ENCODE measurements at places on chromosomes 1 and 21. TPM values are rescaled to one million over a fixed set of nuclear protein-coding genes. Genes with fewer than 3 reads are reported as not detected.

DNA sequence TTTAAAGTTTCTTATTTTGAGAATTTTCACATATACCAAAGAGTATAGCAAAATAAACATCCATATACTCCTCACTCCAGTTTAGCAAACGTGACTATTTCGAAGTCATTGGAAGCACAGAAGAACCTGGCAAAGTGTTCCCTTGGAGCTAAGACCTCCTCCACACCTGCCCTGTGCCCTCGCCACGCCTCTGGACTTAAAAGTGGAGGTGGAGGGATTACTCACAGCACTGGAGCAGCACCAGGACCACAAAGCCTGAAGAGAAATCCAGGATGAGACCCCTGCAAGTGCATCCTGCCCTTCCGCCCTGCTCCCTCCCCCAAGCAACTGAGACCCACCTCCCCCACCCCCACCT lies 436 bp downstream of the CHI3L1 start:
- DNase-seq: no peak

DNA sequence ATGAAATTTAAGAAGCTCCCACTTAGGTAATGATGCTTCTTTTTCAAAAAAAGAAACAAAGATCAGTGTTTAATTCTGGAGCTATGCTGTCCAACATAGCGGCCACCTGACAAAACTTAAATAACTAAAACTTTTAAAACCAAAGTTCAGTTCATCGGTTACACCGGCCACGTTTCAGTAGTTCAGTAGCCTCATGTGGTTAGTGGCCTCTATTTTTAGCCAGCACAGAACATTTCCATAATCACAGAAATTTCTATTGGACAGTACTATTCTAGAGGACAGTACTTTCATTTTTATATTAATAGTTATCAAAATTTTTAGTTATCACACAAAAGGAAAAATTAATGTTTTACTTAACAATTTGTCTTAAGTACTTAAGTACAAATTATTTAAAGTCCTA lies 141.0 kb downstream of the USP25 start:
- DNase-seq: no peak

DNA sequence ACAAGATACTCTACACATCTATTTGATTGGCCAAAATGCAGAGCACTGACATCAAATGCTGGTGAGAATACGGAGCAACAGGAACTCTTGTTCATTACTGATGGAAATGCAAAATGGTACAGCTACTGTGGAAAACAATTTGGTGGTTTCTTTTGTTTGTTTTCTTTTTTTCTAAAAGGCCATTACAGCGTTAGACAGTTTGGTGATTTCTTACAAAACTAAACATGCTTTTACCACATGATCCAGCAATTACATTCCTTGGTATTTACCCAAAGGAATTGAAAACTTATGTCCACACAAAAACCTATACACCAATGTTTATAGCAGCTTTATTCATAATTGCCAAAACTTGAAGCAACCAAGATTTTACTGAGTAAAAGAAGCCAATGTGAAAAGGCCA lies 66.4 kb upstream of the FBXO28 start:
- DNase-seq: no peak

HFM1 gene
- total RNA-seq: not detected

WNT9A gene
- total RNA-seq: 1.2 TPM

GRCh38 chr1:111172463-111172862 lies 28.0 kb downstream of the DENND2D start:
- no peak for DNase-seq

DNA sequence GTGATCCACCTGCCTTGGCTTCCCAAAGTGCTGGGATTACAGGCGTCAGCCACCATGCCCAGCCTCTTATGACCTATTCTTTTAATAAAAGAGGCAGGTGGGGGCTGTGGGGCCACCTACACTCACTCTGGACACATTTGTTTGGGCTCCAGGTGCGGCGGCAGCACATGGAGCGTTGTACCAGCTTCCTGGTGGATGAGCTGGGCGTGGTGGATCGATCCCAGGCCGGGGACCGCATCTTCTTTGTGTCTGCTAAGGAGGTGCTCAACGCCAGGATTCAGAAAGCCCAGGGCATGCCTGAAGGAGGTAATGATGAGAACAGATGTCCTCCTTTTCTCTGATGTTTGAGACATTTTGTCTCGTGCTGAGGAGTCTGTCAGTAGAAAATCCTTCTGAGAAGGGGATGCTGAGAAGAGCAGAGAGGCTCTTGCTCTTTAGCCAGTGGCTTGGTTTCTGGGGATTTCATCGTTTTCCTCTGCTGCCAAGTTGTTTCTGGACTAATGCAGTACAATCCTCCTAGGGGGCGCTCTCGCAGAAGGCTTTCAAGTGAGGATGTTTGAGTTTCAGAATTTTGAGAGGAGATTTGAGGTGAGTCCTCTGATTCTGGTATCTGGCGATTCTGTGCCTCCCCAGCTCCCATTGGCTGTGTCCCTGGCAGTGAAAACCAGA lies 17.9 kb upstream of the MIIP start:
- DNase-seq: no peak

TM2D1 gene
- 93.7 TPM for total RNA-seq

EVA1B gene
- 107 TPM for total RNA-seq

PCP4 gene
- 5.4 TPM for total RNA-seq

E2F2 gene
- total RNA-seq: 0.14 TPM

DNA sequence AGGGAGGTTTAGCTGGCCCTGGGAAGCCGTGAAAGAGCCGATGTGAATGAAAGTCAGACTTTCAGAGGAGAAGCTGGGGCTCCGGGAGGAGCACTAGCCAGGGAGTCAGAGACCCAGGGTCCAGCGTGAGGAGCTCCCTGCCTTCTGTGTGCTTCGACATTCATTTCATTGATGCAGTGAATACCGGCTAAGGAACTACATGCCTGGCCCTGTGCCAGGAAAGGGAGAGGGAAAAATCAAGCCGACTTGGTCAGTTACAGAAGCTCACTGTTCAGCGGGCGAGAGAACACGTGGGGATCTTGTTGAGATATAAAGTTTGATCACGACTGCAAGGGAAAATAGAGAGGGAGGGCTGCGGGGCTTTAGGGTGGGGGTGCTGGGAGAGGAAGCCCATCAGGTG lies 76.7 kb upstream of the RUNX3 start:
- no peak for DNase-seq

HRNR gene
- total RNA-seq: not detected

DNA sequence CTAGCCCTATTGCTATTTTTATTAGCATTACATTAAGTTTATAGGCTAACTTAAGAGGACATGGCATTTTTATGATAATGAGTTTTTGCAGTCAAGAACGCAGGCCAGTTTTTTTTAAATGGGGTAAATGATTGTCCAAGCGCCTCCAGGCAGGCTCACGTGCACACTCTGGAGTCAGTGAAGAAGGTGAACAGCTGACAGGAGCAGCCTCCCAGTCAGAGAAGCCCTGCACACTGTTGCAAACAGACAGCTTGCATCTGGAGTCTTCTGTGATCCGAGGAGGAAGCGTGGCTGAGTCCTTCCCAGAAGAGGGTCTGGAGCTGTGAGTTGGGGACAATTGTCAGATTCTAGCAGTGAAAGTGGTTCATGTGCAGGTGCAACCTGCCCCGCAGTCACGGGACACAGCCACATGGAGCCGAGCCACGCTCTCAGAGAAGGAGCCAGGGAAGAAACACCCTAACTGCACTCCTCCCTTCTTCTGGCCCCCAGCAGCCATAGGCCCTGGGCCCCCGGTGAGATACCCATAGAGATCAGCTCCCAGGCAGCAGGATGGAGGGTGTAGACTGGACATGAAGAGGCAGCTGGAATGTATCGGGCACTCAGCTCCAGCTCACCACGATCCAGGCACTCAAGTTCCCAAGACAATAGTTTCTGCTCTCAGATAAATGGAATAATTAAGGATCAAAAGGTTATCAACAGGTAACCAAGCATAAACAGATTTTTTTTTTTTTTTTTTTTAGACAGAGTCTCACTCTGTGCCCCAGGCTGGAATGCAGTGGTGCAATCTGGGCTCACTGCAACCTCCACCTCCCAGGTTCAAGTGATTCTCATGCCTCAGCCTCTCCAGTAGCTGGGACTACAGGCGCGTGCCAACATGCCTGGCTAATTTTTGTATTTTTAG lies 26.4 kb downstream of the CAPN2 start:
- DNase-seq: no peak

- DNase-seq: no peak
These were observed 145.8 kb upstream of the ZNF648 start for GRCh38 chr1:182207300-182207699.

DNA sequence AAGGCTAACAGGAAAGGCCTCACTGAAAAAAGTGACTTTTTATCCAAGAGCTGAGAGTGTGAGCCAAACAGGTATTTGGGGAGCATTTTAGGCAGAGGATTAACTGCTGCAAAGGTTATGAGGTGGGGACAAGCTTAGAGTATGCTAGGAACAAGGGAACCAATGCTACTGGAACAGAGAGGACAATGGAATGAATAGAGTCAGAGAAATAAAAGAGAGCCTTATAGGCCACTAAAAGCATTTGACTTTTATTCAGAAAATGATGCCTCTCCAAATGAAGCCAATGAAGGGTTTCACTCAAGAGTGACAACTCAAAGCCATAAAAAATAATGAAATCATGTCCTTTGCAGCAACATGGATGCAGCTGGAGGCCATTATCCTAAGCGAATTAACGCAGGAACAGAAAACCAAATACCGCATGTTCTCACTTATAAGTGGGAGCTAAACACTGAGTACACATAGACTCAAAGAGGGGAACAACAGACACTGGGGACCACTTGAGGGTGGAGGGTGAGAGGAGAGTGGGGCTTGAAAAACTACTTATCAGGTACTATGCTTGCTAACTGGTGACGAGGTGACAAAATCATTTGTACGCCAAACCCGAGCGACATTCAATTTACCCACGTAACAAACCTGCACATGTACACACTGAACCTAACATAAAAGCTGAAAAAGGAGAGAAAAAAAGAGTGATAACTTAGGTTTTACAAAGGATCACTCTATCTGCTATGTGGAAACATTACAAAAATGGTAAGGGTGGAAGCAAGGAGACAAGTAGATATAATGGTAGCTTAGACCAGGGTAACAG lies 11.1 kb downstream of the PTP4A2 start:
- DNase-seq: no peak

GRCh38 chr1:25146451-25146855 lies 85.8 kb downstream of the SYF2 start:
- no peak for DNase-seq

DNA sequence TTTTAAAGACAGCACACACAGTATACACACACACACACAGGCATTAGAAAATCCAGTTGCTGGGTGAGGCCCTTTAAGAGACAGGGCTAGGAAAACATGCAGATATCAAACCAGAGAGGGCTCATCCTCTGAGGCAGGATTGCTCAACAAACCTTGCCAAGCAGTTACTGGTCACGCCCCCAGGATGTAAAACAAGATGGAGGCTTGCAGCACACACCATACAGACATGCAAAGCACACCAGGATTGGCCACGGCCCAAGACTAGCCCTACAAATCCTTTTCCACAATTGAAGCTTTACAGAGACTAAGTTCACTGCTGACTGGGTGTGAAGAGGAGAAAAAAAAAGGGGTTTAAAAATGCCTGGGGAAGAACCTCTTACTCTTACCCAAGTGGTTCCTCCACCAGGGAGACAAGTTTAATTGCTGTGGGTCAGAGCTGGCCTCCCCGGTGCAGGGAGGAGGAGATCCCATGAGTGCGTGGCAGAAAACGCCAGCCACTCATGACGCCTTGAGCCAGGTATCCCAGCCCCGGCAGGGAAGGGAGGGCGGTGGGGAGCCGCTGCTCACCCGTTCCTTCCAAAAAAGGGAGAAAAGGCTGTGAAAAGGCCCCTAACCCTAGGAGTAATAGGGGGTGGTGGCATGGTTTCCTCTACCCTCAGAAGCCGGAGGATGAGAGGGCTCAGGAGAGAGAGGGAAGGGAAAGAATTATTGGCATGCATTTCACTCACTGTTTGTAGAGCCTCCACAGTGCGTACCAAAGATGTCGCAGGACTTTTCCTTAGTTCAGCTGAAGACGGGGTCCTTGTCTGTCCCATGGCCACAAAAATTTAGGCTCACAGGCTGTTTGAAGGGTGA lies 594.6 kb upstream of the ZP4 start:
- no peak for DNase-seq

DNA sequence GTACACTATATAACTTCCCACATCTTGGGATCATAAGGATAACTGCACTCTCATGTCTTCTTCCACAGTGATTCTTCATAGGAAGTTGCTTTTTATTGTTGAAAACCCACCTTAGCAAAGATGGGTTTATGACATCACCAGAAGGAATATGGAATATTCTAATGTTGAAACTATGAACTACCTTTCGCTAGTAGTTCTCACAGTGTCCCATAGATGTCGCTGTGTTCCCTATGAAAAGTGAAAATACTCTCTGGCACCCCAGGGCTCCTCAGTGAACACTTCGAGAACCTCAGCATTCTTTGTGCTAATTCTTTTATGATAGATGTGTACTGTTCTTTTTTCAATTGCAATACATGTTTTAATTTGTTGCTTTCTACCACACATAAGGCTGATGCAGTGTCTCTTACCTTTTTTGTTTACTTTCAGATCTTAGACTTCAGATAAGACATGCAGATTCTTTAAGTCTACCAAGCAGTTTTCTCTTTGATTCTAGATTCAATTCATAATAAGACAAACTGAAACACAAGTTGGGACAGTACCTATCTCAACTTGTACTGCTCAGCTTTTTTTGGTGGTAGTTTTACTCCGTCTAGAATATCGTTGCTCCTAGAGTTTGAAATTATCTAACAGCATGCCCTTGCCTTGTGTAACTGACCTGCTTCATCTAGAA lies 90.8 kb downstream of the GTF2B start:
- no peak for DNase-seq

- DNase-seq: no peak
These were observed 57.4 kb downstream of the LRRC8D start for GRCh38 chr1:89878256-89878655.

C1orf141 gene
- not detected for total RNA-seq

DNA sequence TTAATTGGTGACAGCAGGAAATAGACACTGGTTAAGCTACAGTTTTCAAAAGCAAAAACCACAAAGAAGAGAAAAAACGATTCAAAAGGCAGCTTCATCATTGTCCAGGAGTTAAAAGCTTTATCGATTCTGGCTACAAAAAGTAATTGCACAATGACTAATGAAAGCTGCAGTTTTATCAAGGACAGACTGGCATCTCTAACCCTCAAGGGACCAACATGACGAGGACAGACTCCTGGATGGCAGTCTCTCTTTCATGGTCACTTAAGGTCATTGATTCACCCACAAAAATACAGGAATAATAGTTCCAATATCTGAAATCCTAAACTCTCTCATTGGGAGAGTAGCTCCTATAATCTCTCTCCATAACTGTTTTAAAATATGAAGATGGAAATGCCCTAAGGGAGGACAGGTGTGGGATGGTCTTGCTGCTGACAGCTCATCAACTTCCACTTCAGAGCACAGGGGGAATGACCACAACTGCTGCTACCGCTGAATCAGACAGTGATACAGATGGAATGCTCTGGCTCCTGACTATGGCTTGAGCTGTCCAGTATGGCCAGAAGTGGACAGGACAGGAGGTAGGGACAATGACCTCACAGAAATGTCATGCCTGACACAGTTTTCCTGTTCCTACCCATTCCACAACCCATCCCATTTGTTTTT lies 17.4 kb upstream of the CPLANE2 start:
- DNase-seq: no peak

- DNase-seq: peak; percentile 12
These were observed 25.0 kb upstream of the LAPTM5 start for GRCh38 chr1:30782361-30783255.
